Activated CD4-positive, alpha-beta T cell treated with anti-CD3 and anti-CD28 coated beads, Interleukin-2, amount 10 ng/mL, durations not matched to agents 7 days and 5 days (primary cell): ENCODE measurements at places on chromosomes 16 and 17. TPM values are rescaled to one million over a fixed set of nuclear protein-coding genes. Genes with fewer than 3 reads are reported as not detected.
A peak's percentile ranks its signal among the peaks of the same experiment; 100 is the strongest.

GRCh38 chr17:79913451-79913850 is 74.2 kb upstream of the CBX4 start:
- H3K36me3 ChIP-seq: no peaks in the 10 kb centered on the region
- H3K4me3 ChIP-seq: no peak overlapping the region
- no peak overlapping the region for H3K27ac ChIP-seq
- no peak for DNase-seq
- no peaks in the 10 kb centered on the region for H3K4me1 ChIP-seq

DNA sequence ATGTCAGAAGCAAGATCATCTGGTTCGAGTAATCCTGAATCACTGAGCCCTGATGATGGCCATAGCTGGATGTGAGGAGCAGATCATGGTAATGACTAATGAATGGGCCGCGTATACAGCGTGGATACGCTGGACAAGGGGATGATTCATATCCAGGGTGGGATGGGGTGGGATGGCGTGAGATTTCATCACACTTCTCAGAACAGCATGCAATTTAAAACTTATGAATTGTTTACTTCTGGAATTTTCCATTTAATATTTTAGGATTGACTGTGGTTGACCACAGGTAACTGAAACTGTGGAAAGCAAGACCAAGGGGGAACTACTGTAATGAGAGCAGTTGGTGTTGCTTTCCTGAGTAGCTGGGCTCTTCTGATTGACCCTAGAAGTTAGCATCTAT is 225.5 kb downstream of the STX8 start:
- peaks cover 3% of the 10 kb centered on the region for H3K4me1 ChIP-seq
- H3K27me3 ChIP-seq: no peaks in the 10 kb centered on the region
- H3K27ac ChIP-seq: no peak overlapping the region
- H3K4me3 ChIP-seq: no peak overlapping the region
- no peak for DNase-seq

DNA sequence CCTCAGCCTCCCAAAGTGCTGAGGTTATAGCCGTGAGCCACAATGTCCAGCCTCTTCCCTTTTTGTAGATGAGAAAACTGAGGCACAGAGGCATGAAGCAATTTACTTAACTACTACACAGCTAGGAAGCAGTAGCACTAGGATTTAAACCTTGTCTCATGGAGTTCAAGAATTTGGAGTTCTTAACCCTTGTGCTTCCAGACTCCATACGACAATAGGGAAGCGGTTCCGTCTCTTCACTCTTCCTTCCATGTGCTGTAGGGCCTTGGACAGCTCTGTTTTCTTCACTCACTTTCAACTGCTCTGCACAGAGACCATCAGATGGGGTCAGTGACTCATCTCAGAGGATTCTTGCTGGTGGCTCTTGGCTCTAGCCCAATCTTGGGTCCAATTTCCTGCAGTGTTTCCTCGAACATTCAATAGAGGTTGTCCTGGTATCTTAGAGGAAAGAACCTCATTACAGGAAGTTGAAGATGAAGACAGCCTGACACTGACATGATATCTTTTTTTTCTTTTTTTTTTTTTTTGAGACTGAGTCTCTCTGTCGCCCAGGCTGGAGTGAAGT is 19.3 kb downstream of the ITGAL start:
- DNase-seq: peak; percentile 20
- H3K4me1 ChIP-seq: peaks cover 50% of the 10 kb centered on the region
- H3K27ac ChIP-seq: peak overlapping the region; percentile 82
- no peaks in the 10 kb centered on the region for H3K27me3 ChIP-seq

The MARVELD3 gene
- total RNA-seq: not detected

The FN3K gene
- total RNA-seq: 2.0 TPM

The GRAP gene
- total RNA-seq: 39.2 TPM
